ENCODE measurements at places on chromosomes 4 and X. TPM values are rescaled to one million over a fixed set of nuclear protein-coding genes. Genes with fewer than 3 reads are reported as not detected.

Gene SULT1E1
- total RNA-seq: 0.09 TPM

Gene EREG
- 8.4 TPM for total RNA-seq

Gene POU3F4
- not detected for total RNA-seq

Gene GRIA3
- total RNA-seq: 2.0 TPM

Gene TMPRSS11B
- total RNA-seq: not detected

Gene SMIM10
- 7.8 TPM for total RNA-seq

Gene PWWP3B
- 0.74 TPM for total RNA-seq
